ENCODE measurements at places on chromosomes 4 and X.

- DNase-seq: peak; percentile 4
Observed at GRCh38 chrX:47217121-47217851, 1.2 kb upstream of the CDK16 start.

DNA sequence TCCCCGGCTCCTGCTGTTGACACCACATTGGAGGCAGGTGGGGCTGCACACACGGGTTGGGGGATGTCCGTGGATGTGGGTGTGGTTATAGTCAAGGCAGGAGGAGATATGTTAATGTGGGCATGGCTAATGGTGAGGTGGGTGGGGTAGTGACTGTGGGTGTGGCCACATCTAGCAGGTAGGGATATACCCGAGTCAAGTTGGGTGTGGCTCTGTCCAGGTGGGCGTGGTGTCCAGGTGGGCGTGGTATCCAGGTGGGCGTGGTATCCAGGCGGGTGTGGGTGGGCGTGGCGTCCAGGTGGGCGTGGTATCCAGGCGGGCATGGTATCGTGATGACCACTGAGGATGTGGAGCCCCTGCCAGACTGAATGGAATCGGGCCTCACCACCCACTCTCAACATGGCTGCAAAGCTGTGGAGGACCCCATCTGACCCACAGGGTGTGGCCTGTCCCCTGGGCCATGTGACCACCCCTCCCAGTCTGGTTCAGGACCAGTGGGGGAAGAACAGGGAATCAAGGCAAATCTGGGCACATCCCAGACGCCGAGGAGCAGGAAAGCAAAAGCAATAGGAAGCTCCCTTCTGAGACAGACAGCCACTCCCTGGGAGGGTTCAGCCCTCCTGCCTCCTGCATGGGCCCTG is 21.0 kb downstream of the MAN2B2 start:
- DNase-seq: no peak

DNA sequence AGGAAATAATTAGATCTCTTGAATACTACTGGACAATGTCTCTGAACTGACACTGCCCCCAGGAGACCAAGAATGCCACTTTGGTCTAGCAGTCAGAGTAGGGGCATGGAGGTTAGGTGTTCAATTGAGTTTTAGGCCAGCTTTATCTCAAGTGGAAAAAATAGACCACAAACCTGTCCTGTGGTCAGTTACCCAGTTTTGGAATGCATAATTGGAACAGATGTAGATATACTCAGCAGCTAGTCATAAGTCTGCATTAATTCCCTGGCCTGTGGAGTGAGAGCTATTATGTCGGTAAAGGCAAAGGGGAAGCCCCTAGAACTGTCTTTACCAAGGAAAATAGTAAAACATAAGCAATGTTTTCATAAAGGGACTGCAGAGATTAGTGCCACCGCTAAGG is 587.7 kb downstream of the GLUD2 start:
- DNase-seq: no peak

DNA sequence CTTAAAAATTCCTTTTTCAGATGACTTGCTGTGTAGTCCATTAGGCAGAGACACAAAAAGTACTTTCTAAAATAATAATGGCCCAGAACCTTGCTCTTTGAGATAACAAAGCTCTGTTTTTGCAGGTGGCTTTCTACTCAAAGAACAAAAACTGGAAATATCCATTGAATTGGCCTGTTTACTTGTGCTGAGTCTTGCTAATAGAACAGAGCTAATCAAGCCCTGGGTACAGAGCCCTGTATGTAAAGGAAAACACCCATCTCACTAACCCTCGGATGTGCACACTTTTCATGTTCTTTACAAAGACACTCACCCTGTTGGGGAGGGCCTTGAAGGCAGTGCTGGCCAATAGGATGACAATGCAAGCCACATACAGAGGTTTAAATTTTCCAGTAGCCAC is 27.0 kb upstream of the LNX1 start:
- DNase-seq: no peak

DNA sequence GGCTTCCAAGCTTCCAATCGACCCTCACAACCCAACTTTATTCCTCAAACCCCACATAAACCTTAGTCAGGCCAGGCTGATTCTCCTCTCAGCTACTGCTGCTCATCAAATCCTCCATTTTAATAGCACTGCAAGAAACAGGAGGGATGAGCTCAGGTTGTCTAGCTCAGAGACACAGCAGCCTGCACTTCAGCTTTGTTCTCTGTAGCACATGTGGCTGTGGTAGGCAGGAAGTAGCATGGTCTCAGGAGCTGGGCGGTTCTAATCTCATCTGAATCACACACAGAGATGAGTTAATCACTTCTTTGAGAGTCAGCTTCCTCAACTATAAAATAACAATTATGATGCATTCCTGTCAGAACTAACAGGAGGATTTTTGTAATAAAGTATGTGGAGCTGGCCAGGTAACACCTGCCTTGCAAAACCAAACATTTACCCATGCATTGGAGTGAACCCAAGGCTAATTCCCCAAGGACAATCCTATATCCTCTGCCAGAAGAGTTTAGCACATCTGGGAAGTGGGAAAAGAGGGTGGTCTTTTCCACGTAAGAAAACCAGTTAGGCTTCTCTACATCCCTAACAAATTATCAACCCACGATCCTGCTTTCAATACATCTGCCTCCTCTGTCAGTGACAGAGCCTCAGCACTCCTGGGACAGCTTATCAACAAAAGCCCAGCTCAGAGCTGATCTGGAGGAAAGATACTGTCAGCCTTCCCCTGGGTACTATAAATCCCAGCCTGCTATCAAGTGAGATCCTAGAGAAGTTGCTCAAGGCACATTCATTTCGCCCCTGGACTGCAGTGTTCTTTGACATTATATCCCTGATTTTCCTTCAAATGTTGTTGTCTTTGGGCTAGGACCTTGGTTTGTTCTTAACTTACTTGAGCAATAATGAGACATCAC is 32.8 kb downstream of the ELOVL6 start:
- no peak for DNase-seq

- DNase-seq: no peak
Observed at GRCh38 chrX:37640142-37640541, 45.4 kb upstream of the XK start.

DNA sequence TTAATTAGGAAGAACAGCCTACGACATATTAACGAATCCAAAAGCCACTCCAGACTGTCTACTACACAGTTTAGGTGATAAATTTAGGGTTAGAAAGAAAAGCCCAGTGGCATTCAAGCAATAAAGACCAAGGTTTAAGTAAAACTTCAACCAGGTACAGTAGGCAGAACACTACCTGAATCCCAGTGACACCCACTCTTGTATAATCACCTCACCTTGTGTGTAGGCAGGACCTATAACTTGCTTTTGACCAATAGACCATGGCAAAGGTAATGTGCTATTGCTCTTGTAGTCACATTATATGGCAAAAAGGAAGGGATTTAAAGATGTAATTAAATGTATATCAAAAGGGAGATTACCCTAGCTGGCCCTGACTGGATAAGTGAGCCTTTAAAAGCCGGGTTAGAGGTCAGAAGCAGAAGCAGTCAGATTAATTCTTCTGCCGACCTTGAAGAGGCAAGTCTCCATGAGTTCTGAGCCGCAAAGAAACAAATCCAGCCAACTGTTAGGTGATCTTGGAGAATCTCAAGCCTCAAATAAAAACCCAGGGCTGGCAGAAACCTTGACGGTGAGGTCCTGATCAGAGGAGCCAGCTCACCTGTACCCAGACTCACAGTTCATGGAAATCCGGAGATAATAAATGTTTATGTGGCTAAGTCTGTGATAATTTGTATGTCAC is 8.8 kb downstream of the FSTL5 start:
- DNase-seq: no peak

DNA sequence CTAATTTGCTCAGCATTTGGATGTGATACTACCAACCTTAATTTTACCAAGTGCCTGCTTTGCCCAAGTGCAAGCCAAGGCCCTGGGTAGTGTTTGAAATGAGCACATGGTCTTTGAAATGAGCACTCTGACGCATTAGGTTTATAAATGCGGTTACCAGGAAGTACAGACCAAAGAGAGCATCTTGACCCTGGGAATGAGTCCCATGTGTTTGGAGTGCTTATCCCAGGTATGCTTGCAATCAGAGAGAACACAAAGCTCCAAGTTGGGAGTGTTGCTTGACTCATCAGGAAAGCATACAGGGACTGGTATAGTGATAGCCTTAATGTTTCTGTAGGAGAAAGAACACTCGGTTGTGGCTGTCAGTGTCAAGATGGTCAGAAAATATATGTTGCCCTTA is 203.6 kb upstream of the MAMLD1 start:
- no peak for DNase-seq

- DNase-seq: no peak
Observed at GRCh38 chr4:127124919-127125318, 507.8 kb upstream of the INTU start.

DNA sequence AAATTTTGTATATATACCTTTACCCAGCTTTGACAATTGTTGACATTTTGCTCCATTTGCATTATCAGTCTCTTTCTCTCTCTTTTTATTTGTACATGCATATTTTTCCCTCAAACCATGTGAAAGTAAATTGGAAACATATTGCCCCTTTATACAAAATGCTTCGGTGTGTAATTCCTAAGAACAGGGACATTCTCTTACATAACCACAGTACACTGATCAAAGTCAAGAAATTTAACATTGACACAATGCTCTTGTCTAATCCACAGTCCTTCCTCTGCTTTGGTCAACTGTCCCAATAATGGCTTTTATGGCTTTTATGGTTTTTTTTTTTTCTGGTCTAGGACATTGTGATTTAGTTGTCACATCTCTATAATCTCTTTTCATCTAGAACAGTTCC is 9.5 kb upstream of the SMS start:
- no peak for DNase-seq

DNA sequence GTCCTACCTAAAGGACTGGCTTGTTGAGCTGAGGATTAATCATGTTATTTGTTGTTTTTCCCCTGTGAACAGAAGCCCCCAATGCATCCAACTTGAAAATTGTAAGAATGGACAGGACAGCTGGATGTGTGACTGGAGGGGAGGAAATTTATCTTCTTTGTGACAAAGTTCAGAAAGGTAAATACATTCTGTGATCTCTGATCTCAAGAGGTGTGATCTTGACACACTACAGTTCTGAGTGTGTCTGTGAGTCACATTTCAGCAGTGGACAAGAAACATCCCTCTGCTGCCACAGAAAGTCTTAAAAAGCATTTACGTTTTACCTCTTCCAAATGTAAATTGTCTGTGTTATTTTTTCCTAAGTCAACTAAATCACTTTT is 79.3 kb downstream of the NFKB1 start:
- no peak for DNase-seq

GRCh38 chr4:139242511-139243051 is 37.4 kb downstream of the MGARP start:
- no peak for DNase-seq

- no peak for DNase-seq
Observed at GRCh38 chrX:3815896-3816664, 102.6 kb upstream of the PRKX start.

DNA sequence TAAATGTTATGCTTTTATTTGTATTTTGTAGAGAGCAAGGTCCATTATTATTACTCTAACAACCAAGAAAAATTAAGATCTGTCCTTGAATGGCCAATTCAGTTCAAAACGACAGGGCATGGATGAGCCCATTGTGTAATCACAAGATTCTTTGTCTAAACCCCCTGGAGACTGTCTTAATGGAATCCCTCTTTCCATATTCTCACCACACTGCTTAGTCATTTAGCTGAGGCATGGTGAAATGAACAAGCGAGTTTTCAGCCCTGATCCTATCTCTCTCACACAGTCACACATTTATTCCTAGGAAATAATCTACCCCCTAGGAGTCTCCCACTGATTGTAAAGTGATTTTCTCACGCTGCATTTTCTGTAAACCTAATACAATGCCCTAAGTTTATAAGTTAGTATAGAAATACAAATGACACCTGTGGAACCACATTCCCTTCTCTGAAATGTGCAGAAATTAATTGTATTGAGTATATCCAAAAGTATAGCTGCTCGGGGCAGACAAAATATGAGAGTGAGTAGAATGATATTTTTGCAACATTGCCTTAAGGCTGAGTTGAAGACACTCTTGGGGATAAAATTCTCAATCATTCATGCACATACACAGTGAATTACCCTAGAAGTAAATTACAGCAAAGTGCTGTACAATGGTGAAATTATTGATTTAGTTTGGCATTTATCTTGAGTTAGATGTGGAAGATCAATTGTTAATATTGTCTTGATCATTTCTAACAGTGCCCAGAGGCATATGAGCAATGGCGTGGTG is 119.7 kb upstream of the PCDH7 start:
- DNase-seq: no peak

DNA sequence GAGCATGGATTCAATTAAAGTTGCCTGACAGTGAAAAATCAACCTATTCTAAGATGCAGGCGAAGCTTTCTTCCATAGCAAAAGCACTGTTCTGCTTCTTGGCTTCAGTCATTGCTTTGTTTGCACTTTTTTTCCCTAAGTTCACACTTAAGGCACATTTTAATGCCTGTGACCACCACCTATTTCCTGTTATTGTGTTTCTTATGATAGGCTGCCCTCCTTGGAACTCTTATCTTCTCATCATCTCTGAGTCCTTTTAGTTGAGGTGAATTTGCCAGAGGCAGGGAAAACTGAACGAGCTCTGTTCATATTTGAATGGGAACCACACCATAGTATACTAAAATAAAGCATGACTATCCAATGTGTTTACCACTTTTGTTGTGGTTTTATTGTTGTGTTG is 119.8 kb downstream of the SPCS3 start:
- no peak for DNase-seq

GRCh38 chr4:133910165-133910564 is 291.4 kb downstream of the PABPC4L start:
- no peak for DNase-seq

- no peak for DNase-seq
Observed at GRCh38 chr4:64893205-64893604, 484.0 kb upstream of the TECRL start.

Data from cortex of kidney (tissue), 1 donor.